ENCODE measurements at places on chromosomes 12 and 14.

DNA sequence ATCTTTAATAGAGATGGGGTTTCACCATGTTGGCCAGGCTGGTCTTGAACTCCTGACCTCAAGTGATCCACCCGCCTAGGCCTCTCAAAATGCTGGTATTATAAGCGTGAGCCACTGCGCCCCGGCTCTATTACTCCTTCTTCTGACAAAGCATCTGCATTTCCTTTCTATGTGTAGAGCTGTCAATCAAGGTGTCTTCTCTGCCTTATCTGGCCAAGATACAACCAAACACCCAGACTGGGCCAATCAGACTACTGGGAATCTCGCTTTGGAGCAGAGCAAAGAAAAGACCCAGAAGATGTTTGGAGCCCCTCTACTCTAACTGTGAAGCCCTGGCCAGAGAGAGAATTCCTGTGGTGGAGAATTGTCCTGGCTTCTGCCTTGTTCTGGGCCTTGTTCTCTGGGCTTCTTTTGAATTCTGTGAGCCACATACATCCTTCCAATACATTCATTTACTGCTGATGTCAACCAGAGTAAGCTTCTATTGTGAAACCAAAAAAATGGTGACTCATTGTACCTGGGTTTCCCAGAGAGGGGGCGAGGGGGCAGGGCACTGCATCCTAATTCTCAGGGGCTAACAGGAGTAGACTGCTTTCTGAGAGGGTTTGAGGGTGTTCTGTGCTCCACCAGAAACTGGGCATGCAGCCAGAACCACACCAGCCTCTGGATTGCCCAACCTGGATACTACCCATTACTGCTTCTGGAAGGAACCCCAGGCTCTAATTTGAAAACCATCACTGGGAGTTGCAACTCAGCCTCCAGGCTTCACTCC, 18.8 kb upstream of the FLVCR2 start:
- peak; percentile 58 for DNase-seq

- DNase-seq: no peak
Observed at GRCh38 chr14:96274122-96274521, 18.1 kb downstream of the BDKRB1 start.

DNA sequence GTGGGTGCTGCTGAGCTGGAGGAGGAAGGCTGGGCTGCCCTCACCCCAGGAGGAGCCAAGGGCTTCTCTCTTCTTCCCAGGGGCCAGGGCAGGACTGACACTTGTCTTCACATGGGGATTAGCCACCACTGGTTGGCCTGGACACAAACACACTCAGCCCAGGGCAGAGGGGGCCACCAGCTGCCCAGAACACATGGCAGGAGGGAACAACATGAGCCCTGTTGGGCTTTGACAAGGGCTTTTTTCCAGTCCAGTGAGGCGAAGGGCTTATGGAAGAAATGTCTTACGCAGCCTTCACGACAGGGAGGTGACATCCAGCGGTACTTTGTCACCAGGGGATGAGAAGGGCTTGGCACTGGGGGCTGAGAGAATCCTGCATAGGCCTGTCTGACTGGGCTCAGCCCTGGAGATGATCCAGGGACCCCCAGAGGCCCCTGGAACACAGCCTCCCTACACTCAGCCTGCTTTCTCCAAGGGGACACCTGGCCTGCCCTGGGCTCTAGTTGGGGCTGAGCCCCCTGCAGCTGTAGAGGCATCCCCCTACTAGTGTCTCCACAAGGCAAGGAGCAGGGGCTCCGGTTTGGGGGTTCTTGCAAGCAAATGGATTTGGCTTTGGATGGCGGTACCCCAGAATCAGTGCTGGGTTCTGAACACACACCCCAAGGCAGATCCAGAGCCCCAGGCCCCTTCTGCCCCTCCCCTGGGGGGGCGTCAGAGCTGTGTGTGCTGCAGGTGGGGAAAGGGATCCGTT, 18.9 kb downstream of the ARL6IP4 start:
- no peak for DNase-seq

DNA sequence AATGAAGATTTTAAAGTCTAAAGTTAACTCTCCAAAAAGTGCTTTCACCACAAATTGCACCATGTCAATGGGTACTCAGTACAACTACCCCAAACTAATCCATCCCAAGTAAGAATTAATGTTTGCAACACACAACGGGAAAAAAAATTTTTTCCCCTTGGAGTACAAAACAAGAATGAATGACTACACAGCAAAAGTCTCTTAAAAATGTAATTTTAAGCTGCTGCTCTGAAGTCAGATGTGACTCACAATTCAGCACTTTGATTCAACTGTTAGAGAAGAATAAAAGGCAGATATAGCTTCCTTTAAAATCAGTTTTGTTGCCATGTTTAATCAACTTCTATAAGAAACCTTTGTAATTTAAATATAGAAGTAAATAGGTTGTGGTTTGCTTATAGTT, 42.5 kb upstream of the VPS33A start:
- no peak for DNase-seq

DNA sequence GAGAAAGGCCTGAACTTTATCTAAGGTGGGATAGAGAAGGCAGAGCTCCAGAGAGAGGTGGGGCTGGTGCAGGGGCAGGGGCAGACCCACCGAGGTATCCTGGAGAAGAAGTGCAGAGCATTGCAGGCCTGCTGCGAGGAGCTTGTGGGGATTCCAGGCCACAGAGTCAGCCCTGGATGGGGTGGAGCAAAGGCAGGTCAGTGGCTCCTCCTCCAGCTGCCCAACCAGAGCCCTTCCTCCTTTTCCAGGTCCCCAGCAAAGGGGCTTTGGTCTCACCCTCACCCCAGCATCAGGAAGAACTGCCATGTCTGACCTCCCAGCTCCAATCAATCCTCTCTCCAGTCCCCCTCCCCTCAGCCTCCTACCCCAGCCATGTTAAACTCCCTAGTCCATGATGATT, 19.8 kb upstream of the ZNF740 start:
- no peak for DNase-seq

DNA sequence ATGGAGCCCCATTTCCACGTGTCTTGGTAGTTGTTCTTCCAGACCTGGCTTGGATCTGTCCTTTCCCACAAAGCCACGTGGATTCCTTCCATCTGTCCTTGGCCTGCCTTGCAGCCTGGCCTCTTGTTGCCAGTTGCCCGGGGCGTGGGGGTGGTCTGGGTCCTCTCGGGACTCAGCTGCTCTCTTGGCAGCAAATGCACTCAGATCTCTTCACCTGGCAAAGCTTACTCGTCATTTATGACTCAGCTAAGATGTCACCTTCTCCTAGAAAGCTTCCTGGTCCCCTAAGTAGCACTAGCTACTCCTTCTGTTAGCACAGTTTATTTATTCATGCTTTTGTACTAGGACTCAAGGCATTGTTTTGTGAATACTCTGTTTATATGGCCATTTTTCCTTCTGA, 13.6 kb downstream of the PLEKHG3 start:
- DNase-seq: no peak

DNA sequence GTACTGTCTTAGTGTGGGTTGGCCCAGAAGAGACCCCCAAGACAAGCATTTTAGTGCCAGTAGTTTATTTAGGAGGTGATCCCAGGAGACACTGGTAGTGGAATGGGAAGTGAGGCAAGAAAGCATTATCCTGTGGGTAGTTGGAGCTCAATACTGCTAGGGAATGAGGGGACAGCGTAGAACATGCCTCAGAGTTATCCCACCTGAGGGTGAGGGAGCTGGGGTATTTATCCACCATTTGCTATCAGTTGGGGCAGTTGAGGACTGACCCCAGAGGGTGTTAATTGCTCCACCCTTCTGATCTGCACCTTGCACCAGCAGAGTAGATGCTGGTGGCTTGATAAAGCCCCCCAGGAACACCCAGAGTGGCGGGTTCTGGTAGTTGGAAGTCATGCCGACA, 37.9 kb downstream of the RHOF start:
- no peak for DNase-seq

- no peak for DNase-seq
Observed at GRCh38 chr14:94473666-94474410, 2.2 kb downstream of the SERPINA9 start.

DNA sequence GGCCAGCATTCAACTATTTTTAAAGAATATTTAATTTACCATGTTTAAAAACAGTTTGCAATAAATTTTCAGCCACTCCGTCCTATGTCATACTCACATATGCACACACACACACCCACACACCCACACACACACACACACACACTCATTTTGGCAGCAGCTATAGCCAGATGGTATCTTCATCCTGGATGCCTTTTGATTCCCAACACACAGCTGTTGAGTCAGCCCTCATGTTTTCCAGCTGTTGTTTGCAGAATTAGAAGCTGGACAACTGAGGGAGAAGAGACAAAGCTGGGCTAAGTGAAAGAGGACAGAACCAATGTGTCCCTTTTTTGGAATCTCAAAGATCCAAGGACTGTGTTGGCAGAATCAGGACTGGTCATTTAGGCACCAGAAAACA, 80.0 kb upstream of the EGLN3 start:
- DNase-seq: no peak

DNA sequence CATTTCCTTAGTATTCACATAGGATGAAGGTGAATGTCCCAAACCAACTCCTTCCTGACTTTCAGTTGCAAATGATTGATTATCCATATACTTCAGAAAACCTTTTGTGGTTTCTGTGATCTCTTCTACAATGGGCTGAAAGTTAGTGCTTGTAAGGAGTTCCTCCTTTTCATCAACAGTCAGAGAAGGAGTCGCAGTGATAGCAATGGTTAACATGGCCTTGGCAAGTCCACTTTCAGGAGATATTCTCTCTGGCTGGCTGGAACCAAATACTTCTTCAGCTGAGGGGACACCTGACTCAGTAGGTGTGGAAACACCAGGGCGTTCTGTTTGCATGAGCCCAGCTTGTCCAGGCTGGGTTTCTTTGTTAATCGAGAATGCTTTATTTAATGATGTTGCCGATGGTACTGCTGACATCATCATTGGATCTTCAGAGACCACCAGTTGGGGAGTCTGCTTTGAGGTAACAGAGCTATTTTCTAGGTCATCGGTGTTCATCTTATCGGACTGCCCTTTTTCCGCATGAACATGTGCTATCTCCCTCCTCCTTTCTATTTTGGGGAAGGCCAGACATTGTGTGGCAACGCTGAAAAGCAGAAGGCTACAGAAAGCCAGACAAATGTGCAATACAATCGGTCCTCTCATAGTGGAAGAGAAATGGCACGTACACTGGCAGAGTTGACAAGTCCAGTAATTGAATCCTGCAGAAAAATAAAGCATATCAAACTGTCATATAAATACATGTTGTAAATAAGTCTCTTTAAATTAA, 13.1 kb downstream of the ARMH4 start:
- no peak for DNase-seq

- no peak for DNase-seq
Observed at GRCh38 chr12:94089891-94090290, 58.5 kb upstream of the PLXNC1 start.

- DNase-seq: no peak
Observed at GRCh38 chr12:27513155-27513824, 10.7 kb upstream of the PPFIBP1 start.

DNA sequence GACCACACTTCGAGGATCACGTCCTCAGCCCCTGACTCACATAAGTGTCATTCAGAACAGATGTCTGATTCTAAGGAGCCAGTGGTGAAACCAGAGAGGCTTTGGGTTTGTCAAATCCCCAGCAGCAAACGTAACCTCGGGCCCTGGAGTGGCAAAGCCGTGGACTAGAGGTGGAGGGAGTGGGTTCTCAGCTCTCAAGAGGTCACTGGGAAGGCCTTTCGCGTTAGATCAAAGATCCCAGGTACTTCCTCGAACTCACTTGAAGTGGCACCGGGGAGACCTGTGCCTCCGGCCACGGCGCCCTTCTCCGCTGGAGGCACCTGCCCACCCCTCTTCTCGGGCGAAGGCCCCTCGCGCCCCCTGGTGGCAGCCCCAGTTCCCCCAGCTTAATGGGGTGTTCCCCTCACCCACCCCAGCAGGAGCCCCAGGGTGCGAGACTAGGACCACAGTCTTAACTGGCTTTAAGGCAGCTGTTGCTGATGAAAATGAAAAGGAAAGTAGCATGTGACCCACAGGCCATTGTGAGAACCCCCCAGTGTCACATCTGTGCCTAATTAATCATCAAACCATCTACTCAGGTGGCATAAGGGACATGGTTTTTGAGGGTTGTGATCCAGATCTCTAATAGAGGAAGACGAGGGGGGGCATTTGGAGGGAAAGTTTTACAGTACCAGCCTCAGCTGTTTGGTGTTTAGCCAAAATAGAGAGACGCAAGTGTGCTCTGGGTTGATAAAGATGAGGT, 672 bp upstream of the ESR2 start:
- DNase-seq: peak; percentile 82

DNA sequence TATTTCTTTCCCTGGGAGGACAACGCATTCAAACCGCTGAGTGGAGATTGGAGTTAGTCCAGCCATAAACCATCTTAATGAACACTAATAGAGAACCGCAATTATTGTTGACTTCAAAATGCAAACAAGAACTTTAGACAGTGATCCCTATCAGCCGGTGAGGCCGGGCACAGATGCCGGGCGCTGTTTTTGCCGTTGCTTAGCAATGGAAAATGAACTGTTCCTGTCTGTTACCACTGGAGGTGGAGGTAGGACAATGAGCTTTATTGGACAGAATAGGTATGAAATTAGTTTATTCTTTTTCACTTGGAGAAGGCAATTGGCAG, 216.8 kb downstream of the TTC8 start:
- DNase-seq: no peak

DNA sequence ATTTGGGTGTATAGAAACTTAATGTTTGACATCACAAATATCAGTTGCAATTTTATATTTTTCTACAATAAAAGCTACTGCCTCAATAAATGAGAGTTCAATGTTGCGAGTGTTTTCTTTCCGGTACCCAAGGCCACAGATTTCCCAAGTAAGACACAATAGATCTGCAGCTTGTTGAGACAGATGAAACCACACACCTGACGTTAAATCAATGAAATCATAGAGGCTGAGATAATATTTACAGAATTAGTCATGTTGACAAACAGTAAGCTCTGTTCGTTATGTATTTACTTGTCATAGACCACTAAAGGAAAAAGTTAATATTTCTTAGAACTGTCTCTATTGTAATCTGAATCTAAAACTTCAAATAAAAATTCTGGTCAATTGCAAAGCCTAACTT, 49.2 kb upstream of the PTHLH start:
- DNase-seq: no peak

- no peak for DNase-seq
Observed at GRCh38 chr12:118052324-118053070, 8.5 kb downstream of the WSB2 start.

DNA sequence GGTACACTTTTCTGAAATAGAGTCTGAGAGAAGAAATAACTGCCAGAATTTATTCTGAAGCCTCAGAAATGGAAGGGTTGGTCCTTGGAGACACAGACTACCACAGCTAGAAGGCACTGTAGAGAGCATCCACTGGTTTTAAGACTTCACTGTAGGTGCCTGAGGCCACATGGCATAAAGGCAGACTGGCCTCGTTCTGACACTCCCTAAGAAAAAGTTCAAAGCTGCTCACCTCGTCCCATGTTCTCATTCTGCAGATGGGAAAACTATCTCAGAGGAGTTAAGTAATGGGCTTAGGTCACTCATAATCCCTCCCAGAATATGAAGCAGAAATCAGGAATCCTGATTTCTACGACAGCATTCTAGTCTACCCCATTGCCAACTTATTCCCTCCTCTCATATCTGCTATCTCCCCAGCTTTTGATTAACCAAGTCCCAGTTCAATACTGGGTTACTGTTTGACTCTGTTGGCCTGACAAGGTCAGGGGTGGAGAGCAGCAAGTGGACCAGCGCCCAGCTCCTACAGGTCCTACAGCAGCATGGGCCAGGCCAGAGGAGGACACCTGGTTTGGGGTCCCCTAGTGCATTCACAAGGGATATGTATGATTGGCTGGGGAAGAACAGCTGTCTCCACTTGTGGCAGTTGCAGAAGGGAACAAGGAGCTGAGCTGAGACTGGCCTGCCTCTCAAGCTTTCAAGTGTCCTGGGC, 3.7 kb downstream of the ITGA5 start:
- DNase-seq: no peak
